Colonic mucosa (tissue), 4 donors: ENCODE measurements at places on chromosomes 5 and 9. TPM values are rescaled to one million over a fixed set of nuclear protein-coding genes. Genes with fewer than 3 reads are reported as not detected.

PCDHA4 gene
- 0.47 TPM for total RNA-seq

PCDHB4 gene
- total RNA-seq = 0.96 TPM

- no peak overlapping the region for H3K27ac ChIP-seq
- H3K4me1 ChIP-seq = no peaks in the 10 kb centered on the region
- no peak for DNase-seq
- no peaks in the 10 kb centered on the region for H3K27me3 ChIP-seq
- no peak overlapping the region for H3K4me3 ChIP-seq
These were observed 13.8 kb downstream of the ACO1 start for GRCh38 chr9:32398207-32398606.

GRCh38 chr5:157575381-157576020 lies at the start of gene ADAM19:
TSS of gene ADAM19 (minus strand) at chr5:157575775. CDS start at chr5:157575696, 79 bp downstream.
- no peaks in the 10 kb centered on the region for H3K4me1 ChIP-seq
- no peaks in the 10 kb centered on the region for H3K27me3 ChIP-seq
- no peaks in the 10 kb centered on the region for H3K36me3 ChIP-seq
- peak; percentile 35 for DNase-seq

- H3K36me3 ChIP-seq = no peaks in the 10 kb centered on the region
- H3K27me3 ChIP-seq = no peaks in the 10 kb centered on the region
- H3K27ac ChIP-seq = no peak overlapping the region
- no peaks in the 10 kb centered on the region for H3K4me1 ChIP-seq
- no peak for DNase-seq
These were observed 2280.6 kb upstream of the ACO1 start for GRCh38 chr9:30103647-30104394.

- H3K4me1 ChIP-seq = no peaks in the 10 kb centered on the region
- H3K27me3 ChIP-seq = no peaks in the 10 kb centered on the region
- no peak overlapping the region for H3K27ac ChIP-seq
- H3K36me3 ChIP-seq = no peaks in the 10 kb centered on the region
- DNase-seq = no peak
These were observed 19.3 kb upstream of the GZMK start for GRCh38 chr5:55004729-55005128.

DNA sequence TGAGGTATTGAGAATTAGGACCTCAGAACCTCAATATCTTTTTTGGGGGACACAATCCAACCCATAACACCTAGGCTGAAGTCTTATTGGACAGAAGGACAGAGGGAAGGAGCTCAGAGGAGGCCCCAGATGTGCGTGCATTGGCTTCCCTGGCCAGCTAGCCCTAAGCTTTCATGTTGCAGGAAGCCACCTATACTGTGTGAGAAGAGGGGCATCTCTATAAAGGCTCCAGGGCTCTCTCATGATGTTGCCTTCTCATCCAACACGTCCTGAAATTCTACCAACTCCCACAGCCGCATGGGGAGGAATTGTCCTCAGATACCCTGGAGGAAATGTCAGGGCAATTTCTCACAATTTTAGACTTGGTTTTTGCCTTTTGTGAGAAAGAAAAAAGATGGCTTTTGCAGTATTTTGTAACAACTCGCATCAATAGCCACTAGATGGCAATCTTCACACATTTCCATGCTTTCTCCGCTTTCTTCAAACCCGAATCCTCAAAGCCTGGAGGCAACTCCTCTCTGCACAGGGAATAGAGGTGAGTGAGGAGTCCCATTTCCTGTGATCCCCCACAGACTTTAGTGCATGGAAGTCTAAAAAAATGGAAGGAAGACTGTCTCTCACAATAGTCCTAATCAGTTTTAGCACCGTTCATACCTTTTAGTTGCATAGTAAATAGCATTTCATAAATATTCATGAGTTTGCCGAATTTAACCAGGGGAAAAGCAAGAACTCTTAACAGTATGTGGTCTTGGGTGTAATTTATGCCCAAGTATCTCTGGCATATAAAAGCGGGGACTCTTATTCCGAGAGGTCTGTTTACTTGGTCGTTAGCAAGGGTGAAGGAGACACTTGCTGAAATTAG lies 7.4 kb upstream of the PPP3R2 start:
- no peaks in the 10 kb centered on the region for H3K27me3 ChIP-seq
- no peaks in the 10 kb centered on the region for H3K36me3 ChIP-seq
- no peak overlapping the region for H3K27ac ChIP-seq
- no peaks in the 10 kb centered on the region for H3K4me1 ChIP-seq
- DNase-seq = peak; percentile 29

GRCh38 chr5:89901983-89902382 lies 507.6 kb downstream of the CETN3 start:
- H3K36me3 ChIP-seq = no peaks in the 10 kb centered on the region
- DNase-seq = no peak
- H3K4me1 ChIP-seq = no peaks in the 10 kb centered on the region
- no peak overlapping the region for H3K27ac ChIP-seq
- no peak overlapping the region for H3K4me3 ChIP-seq

DNA sequence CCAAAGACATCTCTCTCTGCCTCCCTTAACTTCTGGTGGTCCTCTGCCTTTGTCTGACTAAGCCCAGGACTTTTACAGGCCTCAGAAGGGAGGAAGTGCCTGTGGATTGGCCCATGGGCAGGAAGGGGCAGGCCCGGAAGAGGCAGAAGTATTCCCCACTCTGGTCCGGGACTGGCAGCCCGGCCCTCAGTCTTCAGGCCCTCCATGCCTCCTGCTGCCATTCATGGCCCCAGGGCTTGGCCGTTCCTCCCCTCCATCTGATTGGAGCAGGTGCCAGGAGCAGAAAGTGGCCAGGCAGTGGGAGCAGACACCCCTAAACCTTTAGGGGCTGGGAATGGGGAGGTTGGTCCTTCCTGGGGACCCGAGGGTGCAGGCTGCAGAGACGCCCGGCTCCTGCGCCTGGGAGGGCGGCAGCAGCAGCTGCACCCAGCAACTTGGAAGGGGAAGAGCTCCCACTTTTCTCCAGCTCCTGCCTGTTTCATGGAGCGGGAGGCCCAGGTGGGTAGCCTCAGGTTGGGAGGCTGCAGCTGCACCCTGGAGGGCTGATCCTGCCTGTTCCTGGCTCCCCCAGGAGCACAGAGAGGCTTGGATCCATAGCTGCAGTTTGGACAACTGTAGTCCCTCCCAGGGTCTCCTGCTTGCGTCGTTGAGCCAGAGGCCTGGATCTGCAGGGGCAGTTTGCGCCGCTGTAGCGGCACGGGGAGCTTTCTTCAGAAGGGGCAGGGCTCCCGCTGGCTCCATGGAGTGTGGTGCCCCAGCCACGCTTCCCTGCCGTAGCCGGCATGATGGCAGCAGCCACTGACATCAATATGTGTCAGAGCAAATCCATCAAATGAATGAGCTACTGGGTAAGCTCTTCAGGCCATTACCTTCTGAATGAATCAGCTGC lies 661.5 kb upstream of the NUDT12 start:
- no peaks in the 10 kb centered on the region for H3K4me1 ChIP-seq
- no peak for DNase-seq
- no peaks in the 10 kb centered on the region for H3K27me3 ChIP-seq
- H3K4me3 ChIP-seq = no peak overlapping the region
- no peaks in the 10 kb centered on the region for H3K36me3 ChIP-seq
